HFFc6 (cell line): ENCODE measurements at places on chromosomes 11 and 22. TPM values are rescaled to one million over a fixed set of nuclear protein-coding genes. Genes with fewer than 3 reads are reported as not detected.
A peak's percentile ranks its signal among the peaks of the same experiment; 100 is the strongest.

PRR33 gene
- not detected in 3 replicates for total RNA-seq

FZD4 gene
- total RNA-seq = 11.0 to 13.6 TPM (median 12.6 TPM) in 3 replicates

TRIM22 gene
- 72.8 to 122 TPM (median 112 TPM) in 3 replicates for total RNA-seq

ALDH3B1 gene
- total RNA-seq = 28.5 to 43.9 TPM (median 42.3 TPM) in 3 replicates

DNA sequence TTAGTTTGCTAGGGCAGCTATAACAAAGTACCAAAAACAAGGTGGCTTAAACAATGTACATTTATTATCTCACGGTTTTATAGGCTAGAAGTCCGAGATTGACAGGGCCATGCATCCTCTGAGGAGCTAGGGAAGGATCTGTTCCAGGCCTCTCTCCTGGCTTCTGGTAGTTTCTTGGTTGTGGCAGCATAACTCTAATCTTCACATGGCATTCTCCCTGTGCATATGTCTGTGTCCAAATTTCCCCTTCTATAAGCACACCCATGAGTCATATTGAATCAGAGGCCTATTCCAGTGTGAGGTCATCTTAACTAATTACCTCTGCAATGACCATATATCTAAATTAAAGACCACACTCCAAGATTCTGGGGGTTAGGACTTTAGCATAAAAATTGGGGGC, 31.3 kb upstream of the MMP13 start:
- H3K27ac ChIP-seq = peak overlapping the region; percentile 61
- no peaks in the 10 kb centered on the region; the same call in 1 of the 2 replicates for H3K27me3 ChIP-seq
- H3K36me3 ChIP-seq = peaks cover 5% of the 10 kb centered on the region
- peaks cover 64% of the 10 kb centered on the region for H3K4me1 ChIP-seq

DNA sequence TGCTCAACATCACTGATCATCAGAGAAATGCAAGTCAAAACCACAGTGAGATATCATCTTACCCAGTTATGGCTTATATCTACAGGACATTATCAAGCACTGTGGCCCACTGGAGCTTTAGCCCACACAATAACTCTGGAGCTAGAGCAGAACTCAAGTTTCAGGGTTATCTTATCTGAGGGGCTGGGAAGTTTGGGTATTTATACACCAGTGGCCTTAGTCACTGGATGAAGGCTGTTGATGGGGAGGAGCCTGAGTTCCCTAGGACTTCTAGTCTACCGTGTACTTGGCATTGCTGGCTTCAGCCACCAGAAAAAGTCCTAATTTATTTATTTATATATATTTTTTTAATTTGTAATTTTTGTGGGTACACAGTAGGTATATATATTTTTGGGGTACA, 19.3 kb downstream of the HSD17B12 start:
- DNase-seq = no peak
- peaks cover 23% of the 10 kb centered on the region for H3K36me3 ChIP-seq
- no peak overlapping the region for H3K27ac ChIP-seq
- no peaks in the 10 kb centered on the region for H3K4me1 ChIP-seq
- H3K27me3 ChIP-seq = no peaks in the 10 kb centered on the region

GRCh38 chr22:29716814-29717545, 2.8 kb upstream of the CABP7 start:
- H3K36me3 ChIP-seq = no peaks in the 10 kb centered on the region
- no peaks in the 10 kb centered on the region for H3K4me1 ChIP-seq
- H3K4me3 ChIP-seq = no peak overlapping the region
- peaks cover 51% of the 10 kb centered on the region for H3K27me3 ChIP-seq
- peak; percentile 65 for DNase-seq

DNA sequence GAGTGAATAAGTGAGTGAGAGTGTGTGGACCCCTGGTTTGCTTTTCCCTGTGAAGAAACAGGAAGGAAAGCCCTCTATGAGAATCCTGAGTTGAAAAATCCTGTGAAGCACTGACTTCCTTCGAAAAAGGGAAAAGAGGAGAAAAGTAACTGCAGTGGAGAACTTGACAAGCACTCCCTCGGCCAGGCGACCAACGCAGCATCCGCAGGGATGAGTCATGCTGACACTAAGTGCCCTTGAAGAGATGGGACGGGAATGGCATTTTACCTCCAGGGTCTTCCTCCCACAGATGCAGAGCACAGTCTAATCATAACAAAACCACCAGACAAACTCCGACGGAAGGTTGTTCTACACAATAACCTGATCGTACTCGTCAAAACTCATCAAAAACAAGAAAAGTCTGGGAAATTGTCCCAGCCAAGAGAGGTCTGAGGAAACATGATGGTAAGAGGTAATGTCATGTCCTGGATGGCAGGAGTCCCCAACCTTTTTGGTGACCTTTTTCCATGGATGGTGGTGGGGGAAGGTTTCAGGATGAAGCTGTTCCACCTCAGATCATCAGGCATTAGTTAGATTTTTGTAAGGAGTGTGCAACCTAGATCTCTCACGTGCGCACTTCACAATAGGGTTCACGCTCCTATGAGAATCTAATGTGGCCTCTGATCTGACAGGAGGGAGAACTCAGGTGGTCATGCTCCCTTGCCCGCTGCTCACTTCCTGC, 132.2 kb upstream of the B3GAT1 start:
- H3K27ac ChIP-seq = no peak overlapping the region
- H3K27me3 ChIP-seq = no peaks in the 10 kb centered on the region
- H3K4me3 ChIP-seq = no peak overlapping the region
- no peaks in the 10 kb centered on the region for H3K4me1 ChIP-seq
- no peak for DNase-seq

- no peak overlapping the region for H3K4me3 ChIP-seq
- peaks cover 28% of the 10 kb centered on the region for H3K4me1 ChIP-seq
- DNase-seq = no peak
- no peak overlapping the region for H3K27ac ChIP-seq
- H3K27me3 ChIP-seq = no peaks in the 10 kb centered on the region; the same call in 1 of the 2 replicates
Measured at GRCh38 chr11:78647266-78647915, 72.7 kb upstream of the NARS2 start.

- peak overlapping the region; percentile 83 for H3K27ac ChIP-seq
- H3K27me3 ChIP-seq = no peaks in the 10 kb centered on the region
- peak overlapping the region; percentile 66 for H3K4me3 ChIP-seq
- no peaks in the 10 kb centered on the region for H3K36me3 ChIP-seq
- peaks cover 66% of the 10 kb centered on the region for H3K4me1 ChIP-seq
Measured at GRCh38 chr22:45453764-45454163, 40.3 kb downstream of the RIBC2 start.

DNA sequence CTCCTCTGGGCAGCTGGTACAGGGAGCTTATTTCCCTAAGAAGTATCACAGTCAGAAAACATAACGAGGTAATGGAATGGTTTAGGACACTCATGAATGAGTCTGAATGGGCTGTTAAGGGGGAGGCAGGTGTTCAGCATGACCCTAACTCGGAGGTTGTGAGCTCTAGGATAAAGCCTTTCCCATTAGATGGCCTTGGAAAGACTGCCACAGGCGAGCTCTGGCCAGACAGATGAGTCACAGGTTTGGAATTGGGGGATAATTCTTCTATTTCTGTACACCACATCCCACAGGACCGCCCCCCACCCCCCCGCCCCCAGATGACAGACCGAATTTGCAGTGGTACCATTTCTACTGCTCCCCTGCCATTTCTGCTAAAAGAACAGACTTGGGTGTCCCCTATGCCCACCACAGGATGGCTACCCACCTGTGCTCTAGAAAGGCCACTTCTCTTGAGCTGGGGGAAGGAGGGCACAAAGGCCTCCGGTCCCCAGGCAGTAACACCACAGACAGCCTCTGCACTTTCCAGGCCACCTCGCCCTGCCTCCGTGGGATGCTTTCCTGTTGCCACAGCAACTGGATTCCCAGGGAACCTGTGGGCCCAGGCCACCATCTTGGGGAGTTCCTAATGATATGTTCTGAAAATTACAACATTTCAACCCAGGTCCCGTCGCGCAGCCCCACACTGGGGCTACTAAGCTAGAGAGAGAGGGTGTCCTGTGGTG, 76.7 kb downstream of the TRIM29 start:
- DNase-seq = peak; percentile 15
- no peak overlapping the region for H3K27ac ChIP-seq
- H3K4me1 ChIP-seq = peaks cover 7% of the 10 kb centered on the region; the same call in 1 of the 2 replicates
- no peaks in the 10 kb centered on the region for H3K36me3 ChIP-seq

DNA sequence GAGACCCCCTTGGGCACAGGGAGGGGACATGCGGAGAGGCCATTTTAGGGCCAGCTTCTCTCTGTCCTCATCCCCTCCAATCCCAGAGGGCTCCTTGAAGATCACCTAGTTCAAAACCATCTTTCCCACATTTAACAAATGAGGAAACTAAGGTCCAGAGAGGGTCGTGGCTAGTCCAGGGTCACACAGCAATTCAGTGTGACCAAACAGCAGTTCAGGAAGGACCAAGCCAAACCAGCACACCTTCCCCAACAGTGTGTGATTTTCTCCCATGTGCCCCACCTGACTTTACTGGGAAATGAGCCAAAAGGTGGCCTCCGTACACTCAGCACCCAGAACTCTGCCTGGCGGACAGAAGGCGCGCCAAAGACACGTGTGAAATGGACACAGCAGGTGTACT, 51.3 kb downstream of the CACNA1I start:
- H3K27me3 ChIP-seq = peaks cover 14% of the 10 kb centered on the region
- H3K4me1 ChIP-seq = no peaks in the 10 kb centered on the region
- H3K36me3 ChIP-seq = no peaks in the 10 kb centered on the region

- no peak overlapping the region for H3K27ac ChIP-seq
- no peak overlapping the region for H3K4me3 ChIP-seq
- peaks cover 2% of the 10 kb centered on the region; the same call in 1 of the 2 replicates for H3K27me3 ChIP-seq
- H3K4me1 ChIP-seq = no peaks in the 10 kb centered on the region
Measured at GRCh38 chr22:49046000-49046545, 781.6 kb downstream of the BRD1 start.

- no peak for DNase-seq
- H3K36me3 ChIP-seq = no peaks in the 10 kb centered on the region
- no peaks in the 10 kb centered on the region for H3K4me1 ChIP-seq
- H3K27me3 ChIP-seq = no peaks in the 10 kb centered on the region
- no peak overlapping the region for H3K4me3 ChIP-seq
Measured at GRCh38 chr11:26424255-26424654, 92.3 kb downstream of the ANO3 start.
